ENCODE measurements at places on chromosomes 13 and 19.

DNA sequence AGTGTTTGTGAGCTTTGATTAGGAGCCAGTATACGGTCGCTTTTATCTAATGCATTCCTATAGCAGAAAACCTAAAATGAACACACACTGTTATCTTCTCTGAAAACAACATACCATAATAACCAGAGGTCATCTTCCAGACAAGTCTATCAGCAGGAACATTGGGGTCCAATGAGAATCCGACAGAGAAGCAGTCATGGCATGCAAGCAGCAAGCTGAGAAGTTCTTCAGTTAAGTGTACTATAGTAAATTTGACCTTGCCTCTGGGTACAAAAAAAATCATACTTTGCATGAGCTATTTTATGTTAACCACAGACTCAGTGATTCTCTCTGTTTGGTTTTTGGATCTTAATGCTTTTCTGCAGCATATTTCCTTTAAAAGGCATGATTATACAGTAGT lies 1505.1 kb downstream of the PCDH9 start:
- DNase-seq, result no peak

DNA sequence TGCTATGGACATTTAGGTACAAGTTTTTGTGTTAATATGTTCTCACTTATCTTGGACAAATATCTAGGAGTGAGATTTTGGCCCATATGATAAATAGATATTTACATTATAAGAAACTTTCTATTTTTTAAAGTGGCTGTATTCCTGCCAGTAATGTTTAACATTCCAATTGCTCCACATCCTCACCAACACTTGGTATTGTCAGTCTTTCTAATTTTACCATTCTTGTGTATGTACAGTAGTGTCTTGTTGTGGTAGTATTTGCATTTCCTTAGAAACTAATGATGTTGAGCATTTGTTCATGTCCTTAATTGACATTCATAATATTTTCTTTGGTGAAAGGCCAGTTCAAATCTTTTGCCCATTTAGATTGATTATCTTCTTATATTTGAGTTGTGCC lies 171.4 kb upstream of the TSHZ3 start:
- DNase-seq, result no peak

DNA sequence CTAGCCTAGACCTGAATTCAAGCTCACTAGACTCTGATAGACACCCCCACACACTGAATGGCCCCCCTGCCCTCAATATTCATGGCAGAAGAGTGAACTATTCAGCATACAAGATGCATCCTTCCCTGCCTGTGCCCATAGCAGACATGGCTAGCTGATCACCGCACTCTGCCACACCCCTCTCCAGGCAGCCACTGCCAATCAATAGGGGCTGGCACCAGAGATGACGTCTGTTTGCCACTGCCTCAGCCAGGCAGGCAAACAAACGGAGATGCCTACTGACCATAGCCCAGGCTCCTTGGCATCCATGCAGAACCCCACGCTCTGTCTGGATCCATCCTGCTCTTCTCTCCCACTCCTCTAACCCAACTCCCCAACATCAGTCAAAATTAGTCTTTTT lies 13.8 kb upstream of the NPAS1 start:
- peak; percentile 48 for DNase-seq

DNA sequence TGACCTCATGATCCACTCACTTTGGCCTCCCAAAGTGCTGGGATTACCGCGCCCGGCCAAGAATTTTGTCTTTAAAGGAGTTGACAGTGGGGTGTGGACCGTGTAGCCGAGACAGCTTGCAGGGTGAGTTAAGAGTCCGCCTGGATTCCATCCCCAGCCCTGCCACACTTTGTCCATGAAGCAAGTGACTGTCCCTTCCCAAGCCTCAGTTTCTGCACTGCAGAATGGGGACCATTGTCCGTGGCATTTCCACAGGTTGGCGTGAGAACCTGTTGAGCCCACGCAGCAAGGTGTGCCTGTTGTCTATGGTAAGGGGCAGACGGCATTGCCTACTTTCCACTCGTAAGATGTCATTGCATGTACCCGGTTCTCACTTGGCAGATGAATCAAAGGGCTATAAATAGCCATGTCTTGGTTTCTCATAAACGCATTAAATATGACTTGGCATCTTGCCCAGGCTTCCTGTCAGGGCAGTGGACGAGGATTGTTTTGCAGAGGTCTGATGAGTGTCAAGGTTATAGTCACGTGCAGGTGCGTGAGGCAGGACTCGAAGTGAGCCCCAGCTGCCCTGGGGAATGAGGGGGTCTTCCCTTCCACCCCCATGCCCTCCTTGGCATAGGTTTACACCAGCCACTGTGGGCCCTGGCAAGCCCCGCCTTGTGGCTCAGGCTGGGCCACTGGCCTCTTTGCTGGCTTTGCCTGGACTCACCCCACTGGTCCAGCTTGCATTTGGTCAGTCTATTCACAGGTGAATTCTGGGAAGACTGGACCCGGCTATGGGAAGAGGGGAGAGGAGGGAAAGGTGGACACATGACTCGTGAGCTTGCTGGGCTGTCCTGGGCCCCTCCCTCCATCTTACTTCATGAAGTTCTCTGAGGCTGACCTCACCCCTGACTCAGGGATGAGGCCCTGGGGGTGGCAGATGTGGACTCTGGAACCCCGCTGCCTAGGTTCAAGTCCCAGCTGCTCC lies 14.6 kb downstream of the FAM187B start:
- DNase-seq, result peak; percentile 98

DNA sequence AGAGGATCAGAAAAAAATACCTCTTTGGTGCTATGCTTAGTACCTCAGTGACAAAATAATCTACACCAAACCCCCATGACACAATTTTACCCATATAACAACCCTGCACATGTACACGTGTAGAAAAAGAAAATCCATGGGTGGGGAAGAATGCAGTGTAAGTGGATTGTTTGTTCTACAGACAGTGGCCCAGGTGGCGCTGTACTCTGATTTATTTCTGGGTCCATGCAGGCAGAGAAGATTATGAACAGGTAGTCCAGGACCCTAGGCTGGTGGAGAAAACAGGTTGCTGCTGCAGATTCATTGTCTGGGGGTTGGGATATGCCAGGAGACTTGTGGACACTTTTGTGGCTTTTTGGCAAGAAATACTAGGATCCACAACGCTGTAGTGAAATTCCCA lies 9.1 kb downstream of the ZNF100 start:
- no peak for DNase-seq

GRCh38 chr13:21461131-21461530 lies 2.0 kb upstream of the ZDHHC20 start:
- no peak for DNase-seq

DNA sequence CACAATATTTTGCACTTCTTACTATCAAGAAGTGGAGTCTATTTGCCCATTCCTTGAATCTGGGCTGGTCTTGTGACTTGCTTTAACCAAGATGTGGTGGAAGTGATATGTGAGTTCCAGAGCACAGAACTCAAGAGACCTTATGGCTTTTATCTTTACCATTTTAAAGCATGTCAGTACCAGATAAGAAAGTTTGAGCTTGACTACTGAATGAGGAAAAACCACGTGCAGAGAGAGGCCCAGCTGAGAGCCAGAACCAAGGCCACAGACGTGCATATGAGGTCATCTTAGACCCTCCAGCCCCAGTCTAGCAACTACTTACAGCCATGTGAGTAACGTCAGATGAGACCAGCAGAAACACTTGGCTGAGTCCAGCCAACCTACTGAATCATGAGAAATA lies 6.3 kb upstream of the CDK8 start:
- no peak for DNase-seq
